ENCODE measurements at places on chromosomes 6 and 20.

DNA sequence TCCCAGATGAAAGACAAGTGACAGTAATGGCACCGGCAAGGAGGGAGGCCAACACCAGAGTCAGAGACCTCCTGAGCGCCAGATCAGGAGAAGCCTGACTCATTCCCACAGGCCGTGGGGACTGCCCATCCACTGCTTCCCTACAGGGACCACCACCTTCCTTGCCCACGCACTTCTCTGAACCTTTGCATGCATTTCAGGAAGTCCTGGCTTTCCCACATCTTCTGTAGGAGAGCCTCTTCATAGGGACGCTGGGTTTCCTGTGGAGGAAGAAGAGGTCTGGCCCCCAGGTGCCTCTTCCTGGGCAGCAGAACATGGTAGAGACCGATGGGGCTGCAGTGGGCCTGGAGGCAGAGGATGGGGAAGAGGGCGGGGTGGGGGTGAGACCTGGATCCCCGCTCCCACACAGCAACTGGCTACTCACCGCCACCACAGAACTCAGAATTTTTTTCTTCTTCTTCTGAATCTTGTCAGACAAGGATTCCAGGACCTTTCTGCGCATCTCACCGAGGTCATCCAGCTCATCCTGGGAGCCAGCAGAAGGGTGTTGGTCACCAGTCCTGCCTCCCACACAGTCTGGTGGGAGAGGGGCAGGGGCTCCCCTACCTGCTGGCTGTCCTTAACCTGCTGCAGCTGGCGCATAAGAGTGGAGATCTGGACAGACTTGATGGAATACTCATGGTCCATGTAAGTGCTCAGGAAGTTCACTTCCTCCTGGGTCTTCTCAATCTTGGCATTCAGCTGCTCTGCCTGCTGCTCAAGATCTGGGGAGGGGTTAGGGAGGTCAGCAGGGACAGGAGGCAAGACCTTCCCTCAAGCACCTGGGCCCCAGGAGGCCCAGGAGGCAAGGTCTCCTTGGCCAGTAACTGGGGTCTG lies 13.7 kb downstream of the C20orf96 start:
- DNase-seq, result no peak

DNA sequence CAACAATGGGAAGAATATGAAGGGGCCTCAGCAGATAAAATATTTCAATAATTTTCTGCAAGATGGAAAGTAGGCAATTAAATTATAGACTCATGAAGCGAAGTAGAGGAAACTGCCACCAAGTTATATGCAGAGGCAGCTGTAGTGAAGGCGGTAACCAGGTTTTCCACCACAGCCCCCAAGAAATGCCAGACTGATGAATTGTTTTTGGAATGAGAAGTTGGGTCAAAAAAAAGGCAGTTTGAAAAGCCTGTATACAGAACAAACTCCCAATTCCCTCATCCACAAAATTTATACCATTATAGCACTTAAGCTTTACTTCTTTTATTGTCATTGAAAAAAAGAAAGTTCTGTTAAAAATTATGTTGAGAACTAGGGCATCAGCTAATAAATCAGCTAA lies 45.3 kb downstream of the ELOVL4 start:
- DNase-seq, result no peak

- DNase-seq, result no peak
Observed at GRCh38 chr6:113756290-113756665, 100.9 kb upstream of the MARCKS start.

- no peak for DNase-seq
Observed at GRCh38 chr20:63252284-63252711, 2.0 kb downstream of the NKAIN4 start.

- no peak for DNase-seq
Observed at GRCh38 chr20:32888636-32889035, 29.9 kb downstream of the EFCAB8 start.

DNA sequence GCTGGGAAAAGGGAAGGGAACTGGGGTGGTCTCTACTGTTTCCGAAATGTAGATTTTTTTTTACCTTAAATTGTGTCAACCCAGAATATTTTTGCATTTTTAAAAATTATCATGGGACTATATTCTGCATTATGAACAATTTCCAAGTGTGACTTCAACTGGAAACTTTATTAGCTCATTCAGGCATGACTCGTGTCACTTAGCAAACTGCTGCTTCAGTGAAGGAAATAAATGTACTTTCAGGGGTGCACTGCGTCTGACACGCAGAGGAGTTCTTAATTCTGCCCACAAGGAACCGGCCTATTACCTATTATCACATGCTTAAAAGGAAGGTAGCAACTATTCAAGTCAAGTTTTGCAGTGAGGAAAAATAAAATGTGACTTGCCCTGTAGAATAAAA lies 291.3 kb upstream of the PRDM1 start:
- no peak for DNase-seq

- DNase-seq, result no peak
Observed at GRCh38 chr20:8471465-8471864, 339.4 kb downstream of the PLCB1 start.

- DNase-seq, result no peak
Observed at GRCh38 chr6:93894521-93894920, 475.2 kb upstream of the EPHA7 start.

DNA sequence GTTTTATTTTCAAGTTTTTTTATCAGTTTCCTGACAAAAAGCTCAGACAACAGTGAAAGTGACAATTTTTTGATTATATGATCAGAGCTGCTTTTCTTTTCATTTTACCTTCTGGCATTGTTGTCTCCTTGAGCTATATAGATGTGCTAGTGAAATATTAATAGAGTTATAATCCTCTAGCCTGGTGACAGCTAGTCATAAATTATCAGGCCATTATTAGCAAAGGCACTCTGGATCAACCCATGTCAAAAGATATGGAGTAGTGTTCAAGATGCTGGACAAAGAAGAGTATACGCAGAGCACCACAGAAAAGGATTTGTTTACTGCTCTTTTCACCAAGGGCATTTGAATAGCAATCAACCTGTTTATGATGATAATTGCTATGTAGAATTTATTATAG lies 1230.1 kb downstream of the HACE1 start:
- no peak for DNase-seq

- peak; percentile 72 for DNase-seq
Observed at GRCh38 chr20:4925842-4926530, 75.3 kb downstream of the SLC23A2 start.

DNA sequence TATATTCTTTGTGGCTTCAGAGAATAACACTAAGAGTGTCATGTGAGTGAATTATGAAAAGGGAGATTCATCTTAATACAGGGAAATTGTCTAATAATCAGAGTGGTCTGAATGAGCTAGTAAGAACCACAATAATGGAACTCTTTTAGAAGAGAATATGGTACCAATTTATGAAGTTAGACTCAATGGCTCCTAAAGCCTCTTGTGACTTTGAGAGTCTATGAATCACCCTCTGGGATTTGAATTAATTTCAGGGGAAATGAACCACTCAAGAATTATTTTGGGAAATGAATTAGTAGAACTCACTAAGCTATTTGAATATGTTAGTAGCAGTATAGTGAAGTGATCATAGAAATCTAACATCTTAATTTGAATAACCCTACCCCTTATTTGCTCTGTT lies 14.3 kb downstream of the PCMT1 start:
- DNase-seq, result no peak

All from uterus (tissue), 4 donors.